ENCODE measurements at places on chromosomes 3 and 15.

- DNase-seq, result no peak
These were observed 10.9 kb downstream of the TTLL3 start for GRCh38 chr3:9820946-9821345.

DNA sequence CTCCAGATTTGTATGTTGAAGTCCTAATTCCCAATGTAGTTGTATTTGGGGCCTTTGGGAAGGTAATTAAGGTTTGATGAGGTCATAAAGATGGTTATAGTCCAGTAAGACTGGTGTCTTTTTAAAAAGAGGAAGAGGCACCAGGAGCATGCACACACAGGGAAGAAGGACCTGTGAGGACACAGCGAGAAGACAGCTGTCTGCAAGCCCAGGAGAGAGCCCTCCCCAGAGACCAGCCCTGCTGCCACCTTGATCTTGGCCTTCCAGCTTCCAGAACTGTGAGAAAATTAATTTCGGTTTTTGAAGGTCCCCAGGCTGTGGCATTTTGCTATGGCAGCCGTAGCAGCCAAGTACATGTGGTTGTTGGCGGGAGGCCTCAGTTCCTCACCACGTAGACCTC, 32.8 kb upstream of the TSEN2 start:
- DNase-seq, result no peak

GRCh38 chr15:95401587-95401986, 928.9 kb upstream of the NR2F2 start:
- no peak for DNase-seq

GRCh38 chr3:68142441-68142840, 488.0 kb upstream of the SUCLG2 start:
- no peak for DNase-seq

GRCh38 chr3:95341314-95341713, 1278.5 kb downstream of the NSUN3 start:
- DNase-seq, result no peak

- DNase-seq, result no peak
These were observed 54.6 kb upstream of the MYZAP start for GRCh38 chr15:57537072-57537471.

DNA sequence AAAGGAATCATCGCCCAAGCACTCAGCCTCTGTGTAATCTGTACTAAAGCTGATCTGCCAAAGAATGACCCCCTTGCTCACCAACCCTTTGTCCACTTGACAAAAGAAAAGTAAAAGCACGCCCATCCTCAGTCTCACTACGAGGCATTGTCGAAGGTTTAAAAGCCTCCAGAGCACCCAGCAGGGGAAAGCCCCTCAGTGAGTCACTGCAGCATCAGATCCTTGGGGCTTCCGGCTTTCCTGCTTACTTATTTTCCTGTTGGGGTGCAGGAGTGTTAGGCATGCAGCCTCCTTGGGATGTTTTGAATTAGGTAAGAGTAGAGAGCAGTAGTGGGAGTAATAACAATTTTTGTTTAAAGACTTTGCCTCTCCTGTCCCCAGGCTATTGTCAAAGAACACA, 216.1 kb downstream of the MTHFS start:
- DNase-seq, result no peak

GRCh38 chr3:51802106-51802703, 23.2 kb upstream of the IQCF6 start:
- no peak for DNase-seq

GRCh38 chr15:39605146-39605545, 24.3 kb downstream of the THBS1 start:
- DNase-seq, result no peak

DNA sequence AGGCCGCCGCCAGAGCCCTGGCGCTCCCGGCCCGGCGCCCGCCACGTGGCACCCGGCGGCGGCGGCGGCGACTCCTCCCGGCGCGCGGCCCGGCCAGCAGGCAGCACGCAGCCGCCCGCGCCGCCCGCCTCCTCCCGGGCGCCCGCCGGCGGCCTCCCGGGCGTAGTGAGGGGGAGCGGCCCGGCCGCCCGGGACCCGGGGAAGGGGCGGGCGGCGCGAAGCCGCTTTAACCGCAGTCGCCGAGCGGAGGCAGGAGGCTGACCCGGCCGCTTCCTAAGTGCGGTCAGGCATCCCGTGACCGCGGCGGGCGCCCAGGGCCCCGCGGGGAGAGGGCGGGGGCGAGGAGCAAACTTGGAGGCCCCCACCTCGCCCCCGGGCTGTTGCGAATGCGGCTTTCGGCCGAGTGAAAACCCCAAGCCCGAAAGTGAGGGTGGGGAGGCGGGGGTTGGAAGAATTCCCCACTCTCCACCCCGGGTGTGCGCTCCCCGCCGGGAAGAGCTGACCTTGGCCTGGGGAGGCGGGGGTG, 1.7 kb upstream of the HES1 start:
- peak; percentile 69 for DNase-seq

- no peak for DNase-seq
These were observed 43.0 kb upstream of the GLCE start for GRCh38 chr15:69117431-69117871.

DNA sequence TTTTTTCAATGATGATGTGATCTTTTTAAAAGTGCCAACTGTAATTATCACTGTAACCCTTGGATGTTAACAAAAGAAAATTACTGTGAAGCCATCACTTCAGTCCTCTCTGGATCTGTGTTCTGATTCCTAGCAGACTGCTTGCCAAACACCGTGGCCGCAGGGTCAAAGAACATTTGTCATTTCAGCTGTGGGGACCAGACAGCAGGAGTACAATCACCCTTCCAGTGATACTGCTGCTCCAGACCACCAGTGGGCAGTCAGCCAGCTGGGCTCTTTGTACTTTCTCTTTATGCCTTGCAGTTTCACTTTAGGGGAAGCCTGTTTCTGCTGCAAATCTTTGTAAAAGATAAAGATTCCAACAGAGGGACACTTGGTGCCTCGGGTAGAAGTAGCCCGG, 770.0 kb downstream of the GRM7 start:
- DNase-seq, result no peak

DNA sequence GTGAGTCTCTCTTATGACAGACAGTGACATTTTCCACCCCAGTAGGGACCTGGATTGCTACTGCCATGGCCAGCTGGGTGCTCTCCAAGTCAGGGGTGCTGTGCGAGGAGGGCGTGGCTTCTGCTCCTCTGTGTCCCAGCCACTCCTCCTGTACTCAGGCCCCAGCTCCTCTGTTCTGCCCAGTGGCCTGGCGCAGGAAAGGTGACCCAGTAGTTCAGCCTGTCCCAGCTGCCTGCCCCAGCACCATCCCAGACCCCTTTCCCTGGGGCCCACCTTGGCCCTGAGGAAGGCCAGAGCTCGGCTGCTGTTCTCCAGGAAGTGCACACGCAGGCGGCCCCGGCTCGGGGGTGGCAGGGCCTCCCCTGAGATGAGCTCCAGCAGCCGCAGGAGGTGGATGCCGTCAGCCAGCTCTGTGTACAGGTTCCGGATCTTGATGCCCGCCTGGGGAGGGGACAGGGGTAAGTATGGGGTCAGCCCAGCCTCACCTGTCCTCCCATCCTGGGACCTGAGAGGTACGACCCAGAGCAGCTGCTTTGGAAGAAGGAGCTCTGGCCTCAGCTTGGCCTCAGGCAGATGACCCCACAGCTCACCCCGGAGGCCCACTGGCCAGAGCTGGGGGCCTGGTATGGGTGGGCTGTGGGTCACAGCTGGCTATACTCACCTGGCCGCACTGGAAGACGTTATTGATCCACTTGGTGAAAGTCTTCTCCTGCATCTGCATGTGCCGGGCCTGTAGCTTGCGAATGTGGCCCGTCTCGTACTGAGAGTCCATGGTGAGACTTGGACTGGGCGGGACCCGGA, 1.0 kb downstream of the SPTBN5 start:
- DNase-seq, result no peak

DNA sequence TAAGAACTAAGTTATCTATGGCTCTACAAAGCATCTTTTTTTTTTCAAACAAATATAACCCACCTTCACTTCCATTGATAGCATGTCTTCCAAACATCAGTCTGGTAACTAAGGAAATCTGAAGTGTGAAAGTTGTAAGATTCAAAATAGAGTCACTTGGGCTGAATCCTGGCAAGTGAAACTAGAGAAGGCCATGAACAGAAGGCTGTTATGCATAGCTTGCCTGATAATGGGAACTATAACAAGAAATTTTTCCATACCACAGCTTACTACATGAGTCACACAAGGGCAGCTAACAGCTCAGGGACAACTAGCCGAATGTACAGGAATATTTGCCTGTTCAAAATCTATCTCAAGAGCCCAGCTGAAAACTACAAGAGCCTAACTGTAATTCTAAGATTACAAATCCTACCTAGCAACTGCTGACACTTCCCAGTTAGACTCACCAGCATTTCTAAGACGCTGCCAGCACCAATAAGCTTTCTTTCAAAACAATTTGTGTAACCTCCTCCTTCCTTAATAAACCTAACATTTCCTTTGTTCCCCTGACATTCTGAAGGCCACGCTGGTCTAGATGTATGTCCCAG, 1066.5 kb downstream of the PLOD2 start:
- DNase-seq, result no peak

DNA sequence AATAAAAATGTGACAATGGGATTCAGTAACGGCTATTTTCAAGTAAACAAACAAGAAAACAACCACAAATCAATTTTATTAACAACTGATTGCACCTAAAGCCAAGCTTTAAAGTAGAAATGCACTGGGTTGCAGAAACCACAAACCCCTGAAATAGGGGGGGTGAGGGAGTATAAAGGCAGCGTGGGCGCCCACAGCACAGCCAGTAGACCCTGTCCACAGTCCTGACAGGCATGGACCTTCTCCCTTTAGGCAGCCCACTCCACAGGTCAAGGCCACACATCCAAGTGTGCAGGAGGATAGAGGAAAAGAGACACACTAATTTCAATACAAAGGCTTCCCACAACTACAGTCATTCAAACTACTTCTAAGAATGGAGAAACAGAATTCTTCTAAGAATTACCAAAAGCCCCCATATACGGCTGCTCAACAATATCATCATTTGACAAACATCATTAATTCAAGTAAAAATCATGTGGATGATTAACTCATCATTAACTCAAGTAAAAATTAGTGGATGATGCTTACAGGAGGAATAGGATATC, 48.7 kb downstream of the CHSY1 start:
- DNase-seq, result no peak

- DNase-seq, result no peak
These were observed 35.0 kb upstream of the DENND4A start for GRCh38 chr15:65827065-65827464.

DNA sequence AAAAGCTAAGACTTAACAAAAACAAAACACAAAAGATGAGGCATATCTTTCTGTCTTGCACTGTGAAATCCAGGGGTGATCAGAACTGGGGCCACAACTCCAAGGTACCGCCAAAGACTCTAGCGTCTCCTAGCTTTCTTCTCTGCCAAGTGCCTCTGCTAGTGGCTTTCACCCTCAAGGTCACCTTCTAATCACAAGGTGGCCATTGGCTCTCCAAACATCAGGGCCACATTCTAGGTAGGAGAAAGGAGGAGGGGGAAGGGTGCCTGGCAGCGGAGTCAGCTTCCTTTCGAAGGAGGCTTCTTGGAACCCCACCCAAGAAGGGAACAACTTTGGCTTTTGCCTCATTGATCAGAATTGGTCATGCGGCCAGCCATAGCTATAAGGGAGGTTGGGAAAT, 168.8 kb upstream of the SMAD3 start:
- no peak for DNase-seq

DNA sequence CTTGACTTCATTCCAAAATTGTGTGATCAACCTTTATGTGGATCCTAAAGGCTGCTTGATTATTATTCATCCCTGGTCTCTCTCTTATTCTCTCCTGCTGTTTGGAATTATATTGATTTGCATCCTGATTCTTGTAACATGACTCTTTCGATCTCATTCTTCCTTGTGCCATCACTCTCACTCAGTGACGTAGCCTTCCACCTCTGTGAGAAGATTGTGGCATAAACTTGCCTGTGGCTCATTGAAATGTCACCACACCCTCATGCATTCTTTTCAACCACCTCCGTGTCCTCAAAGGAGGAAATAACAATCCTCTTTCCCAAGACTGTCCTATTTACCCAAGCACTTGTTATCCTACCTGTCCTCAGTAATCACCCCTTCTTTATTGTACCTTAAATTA, 41.3 kb upstream of the GCNT3 start:
- DNase-seq, result no peak

GRCh38 chr3:139113231-139113992, 68.7 kb upstream of the PRR23C start:
- no peak for DNase-seq

DNA sequence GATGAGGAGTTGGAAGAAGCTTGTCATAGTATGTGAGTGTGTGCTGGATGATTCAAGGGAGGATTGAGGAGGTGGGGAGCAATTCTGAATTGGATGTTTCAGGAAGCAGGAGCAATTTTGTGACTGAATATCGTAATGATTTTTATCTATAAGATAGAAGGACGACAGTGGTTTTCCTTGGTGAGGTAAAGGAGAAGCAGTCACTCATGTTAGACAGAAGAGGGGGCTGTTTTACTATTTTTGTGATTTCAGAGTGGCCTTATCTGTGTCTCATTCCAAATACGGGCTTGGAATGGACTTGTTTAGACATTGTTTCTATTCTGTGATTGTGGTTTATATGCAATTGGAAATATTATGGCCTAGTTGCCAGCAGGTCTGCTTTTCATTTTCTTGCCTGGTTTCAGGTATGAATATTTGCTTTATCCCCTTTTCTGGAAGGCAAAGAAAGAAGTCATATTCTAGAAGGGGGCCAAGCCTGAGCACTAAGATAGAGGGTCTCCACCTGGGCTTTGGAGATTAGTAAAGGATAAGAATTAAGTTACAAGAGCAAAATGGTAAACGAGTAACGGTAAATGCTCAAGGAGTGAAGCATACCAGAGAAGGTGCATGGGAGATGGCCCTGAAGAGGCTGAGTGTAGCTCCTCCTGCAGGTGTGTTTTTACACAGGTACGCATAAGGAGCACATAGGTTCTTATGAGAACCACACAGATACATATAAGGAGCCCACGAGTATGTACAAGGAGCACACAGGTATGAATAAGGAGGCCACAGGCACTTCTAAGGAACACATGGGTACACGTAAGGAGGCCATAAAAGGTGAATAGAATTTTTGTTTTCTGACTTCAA, 124.6 kb upstream of the KCNAB1 start:
- no peak for DNase-seq

- DNase-seq, result no peak
These were observed 7.9 kb downstream of the AEN start for GRCh38 chr15:88629071-88629470.

DNA sequence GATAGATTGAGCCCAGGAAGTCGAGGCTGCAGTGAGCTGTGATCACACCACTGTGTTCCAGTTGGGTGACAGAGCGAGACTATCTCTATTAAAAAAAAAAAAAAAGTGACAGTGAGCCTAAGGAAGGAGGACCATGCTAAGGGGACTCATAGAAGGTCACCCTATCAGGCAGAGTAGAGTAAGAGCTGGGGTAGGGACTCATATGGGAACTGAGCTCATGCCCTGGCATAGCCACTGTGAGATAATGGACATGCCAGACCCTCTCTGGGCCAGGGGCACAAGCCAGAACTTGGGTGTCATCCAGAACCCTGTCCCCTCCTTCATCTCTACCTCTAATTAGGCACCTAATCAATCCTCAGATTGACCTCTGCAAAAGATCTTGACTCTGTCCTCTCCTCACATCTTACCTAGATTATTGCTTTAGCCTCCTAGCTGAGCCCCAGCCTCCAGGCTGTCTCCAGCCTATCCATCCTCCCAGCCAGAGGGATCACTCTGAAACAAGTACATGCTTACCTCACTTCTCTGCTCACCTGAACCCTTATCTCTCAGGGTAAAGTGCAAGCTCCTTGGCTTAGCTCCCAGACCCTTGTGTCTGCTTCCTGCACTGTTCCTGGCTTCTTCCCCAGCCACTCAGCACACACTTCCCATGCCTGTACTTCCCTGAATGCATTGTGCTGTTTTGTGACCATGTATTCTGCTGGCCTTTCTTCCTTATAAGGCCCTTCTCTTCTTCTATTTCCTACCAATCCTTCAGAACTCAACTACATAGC, 76.4 kb downstream of the DAPK2 start:
- DNase-seq, result no peak

- DNase-seq, result no peak
These were observed 495.5 kb upstream of the ROBO1 start for GRCh38 chr3:80263260-80263659.

All from stimulated activated effector memory CD8-positive, alpha-beta T cell treated with anti-CD3 and anti-CD28 coated beads, Interleukin-12 subunit alpha, Interleukin-12 subunit beta, amount 100 ng/mL, for 72 hours (primary cell).